ENCODE measurements at places on chromosomes 3 and 15.

GRCh38 chr15:72342385-72342784 lies 22.4 kb upstream of the CELF6 start:
- DNase-seq, result no peak

GRCh38 chr3:63876260-63876659 lies 12.6 kb downstream of the ATXN7 start:
- no peak for DNase-seq

- no peak for DNase-seq
These were observed 175.4 kb downstream of the TBC1D2B start for GRCh38 chr15:77901921-77902750.

GRCh38 chr3:141840737-141841544 lies 35.5 kb upstream of the ATP1B3 start:
- DNase-seq, result no peak

GRCh38 chr3:168612671-168613070 lies 516.9 kb upstream of the GOLIM4 start:
- no peak for DNase-seq

DNA sequence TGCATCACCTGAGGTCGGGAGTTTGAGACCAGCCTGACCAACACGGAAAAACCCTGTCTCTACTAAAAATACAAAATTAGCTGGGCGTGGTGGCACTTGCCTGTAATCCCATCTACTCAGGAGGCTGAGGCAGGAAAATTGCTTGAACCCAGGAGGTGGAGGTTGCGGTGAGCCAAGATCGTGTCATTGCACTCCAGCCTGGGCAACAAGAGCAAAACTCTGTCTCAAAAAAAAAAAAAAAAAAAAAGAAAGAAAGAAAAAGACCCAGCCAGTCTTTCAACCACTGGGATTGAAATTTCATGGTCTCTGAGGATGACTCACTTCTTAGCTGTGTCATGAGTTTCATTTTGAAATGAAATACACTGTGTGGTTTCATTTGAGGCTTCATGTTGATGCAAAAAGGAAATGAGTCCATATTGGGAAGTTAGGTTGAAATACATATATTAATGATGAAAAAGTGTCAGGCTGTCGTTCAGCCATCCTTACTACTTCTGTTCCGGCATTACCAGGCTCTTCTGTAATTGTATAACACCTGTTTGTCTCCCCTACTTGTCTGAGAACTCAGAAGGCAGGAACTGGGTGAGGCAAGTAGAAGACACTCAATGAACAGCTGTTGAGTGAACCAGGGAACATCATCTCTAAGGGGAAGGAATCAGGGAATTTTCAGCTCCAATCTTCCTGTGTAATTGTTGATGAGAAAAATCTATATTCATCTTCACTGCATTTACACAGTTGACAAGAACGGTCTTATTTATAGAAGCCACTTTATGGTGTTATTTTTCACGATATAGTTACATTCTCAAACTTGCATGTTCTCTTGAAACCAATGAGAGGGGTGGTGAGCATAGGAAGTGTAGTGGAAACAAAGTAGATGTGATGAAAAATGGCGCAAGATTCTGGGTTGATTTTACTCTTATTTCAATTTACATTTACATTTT lies 87.4 kb downstream of the NFKBIZ start:
- DNase-seq, result no peak

DNA sequence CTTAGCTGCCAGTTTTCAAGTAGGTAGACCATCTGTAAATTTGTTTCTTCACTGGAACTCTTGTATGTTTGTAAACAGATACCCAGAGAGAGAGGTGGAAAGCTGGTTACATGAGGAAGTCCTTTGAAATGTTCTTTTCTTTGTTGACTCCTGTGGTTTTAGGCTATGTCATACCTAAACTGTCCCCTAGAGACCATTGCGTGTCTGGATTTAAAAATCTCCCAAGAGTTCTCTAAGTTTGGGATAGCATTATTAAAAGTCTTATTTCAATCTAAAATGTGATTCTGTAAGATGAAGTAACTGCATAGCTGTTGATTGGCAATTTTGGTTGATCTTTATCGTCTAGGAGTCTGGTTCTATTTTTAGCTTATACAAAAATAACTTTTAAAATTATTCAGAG lies 127.2 kb downstream of the GHSR start:
- no peak for DNase-seq

GRCh38 chr3:13526626-13526949 lies 22.3 kb upstream of the FBLN2 start:
- no peak for DNase-seq

DNA sequence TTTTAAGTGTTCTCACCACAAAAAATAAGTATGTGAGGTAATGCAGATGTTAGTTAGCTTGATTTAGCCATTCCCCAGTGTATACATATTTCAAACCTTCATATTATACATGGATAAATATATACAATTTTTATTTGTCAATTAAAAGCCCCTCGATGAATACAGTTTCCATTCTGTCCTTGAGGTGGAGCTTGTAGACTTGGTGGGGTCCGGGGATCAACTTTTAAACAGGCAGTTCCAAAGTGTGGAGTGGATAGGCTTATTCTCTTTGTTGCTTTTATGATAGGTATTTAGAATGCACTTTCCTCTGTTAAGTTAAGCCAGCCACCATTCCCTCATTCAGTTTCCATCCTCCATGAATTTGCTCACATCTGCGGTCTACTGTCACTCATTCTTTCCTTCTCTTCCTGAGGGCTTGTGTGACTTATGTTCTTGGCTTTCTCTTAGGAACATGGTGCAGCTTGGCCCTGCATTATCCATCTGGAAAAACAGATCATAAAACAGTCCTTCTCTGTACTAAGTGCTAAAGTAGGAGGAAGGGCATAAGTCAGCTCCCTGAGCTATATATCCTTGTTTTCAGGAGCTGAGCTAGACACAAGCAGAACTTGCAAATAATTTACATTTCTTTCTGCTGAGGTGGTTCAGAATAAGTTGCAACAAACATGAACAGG lies 149.1 kb downstream of the NFKBIZ start:
- no peak for DNase-seq

DNA sequence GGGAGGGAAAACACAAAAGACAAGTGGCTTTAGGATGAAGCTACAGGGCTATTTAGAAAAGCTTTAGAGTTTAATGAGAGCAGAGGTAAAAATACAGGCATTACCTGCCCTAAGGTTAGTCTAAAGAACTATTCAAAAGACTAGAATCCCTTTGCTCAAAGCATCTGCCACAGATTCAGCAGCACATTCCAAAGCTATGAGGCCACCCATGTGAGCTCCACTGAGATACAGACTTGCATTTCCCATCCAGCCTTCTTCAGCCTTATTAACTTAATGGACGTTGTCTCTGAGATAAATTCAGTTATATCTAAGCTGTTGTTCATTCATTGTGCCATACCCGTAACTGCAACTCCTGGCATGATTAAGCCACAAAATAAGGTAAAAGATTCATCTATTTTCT lies 25.4 kb downstream of the CXCR6 start:
- DNase-seq, result no peak

GRCh38 chr3:69762768-69763229 lies 23.5 kb downstream of the MITF start:
- DNase-seq, result no peak

- DNase-seq, result no peak
These were observed 32.9 kb downstream of the CRYGS start for GRCh38 chr3:186511245-186511644.

- DNase-seq, result no peak
These were observed 659 bp upstream of the ARRDC4 start for GRCh38 chr15:97959724-97960363.

GRCh38 chr3:106962993-106963392 lies 414.2 kb upstream of the CCDC54 start:
- no peak for DNase-seq

DNA sequence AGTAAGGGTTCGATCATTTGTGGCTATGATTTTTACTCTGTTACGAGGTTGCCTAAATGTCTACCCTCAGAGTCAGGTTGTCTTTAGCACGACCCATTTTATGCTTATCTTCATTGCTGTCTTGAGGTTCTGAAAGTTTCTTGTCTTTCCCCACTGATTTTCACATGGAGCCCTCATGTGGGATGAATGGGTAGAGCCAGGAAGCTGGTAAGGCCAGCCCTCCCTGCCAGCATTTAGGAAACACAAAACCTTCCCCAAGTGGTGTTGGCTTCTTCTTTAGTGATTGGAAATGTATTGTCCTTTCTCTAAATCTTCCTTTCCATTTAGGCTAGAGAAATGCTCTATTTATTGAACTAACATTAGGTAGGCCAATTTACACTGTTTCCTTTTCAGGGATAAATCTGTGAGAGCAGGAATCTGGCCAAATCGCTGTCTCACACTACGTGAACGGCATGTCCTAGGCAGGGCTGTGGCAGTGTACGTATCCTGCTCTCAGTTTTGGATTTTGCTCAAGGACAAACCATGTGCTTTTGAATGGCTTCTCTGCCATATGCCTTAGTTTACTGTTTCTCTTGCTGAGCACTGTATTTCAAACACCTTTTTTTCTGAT lies 43.7 kb downstream of the MYZAP start:
- DNase-seq, result no peak

GRCh38 chr15:69325456-69325971 lies 26.8 kb downstream of the PAQR5 start:
- DNase-seq, result no peak

DNA sequence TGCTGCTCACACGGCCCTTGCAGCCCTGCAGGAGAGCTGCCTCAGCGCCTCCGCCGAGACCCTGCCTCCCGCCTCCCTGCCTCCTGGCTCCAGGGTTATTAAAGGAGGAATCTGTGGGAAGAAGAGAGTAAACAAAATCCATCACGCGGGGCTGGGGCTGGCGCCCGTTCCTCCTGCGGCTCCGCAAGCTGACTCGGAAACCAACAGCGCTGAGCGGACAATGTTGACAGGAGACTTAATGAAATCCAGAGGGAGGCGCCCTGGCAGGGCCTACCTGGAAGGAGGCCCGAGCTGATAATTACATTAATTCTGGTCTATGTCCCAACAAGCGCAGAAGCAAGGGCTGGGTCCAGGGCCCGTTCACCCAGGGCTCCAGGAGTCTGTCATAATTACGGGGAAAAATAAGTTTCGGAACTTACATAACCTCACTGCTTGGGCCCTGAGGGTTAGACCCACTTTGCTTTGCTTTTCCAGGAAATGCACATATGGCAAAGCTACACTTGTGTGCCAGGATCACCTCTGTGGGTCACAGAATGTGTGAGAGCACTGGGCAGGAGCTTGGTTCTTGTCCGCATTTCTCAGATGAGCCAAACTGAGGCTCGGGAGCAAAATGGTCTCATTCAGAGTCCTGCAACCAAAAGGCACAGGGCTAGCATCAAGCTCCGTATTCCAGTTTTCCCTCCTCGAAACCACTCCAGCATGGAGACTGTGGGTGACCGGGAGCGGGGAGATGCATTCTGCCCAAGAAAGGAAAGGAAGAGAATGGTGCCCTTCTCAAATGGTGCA lies 43.8 kb upstream of the SLC6A6 start:
- no peak for DNase-seq

DNA sequence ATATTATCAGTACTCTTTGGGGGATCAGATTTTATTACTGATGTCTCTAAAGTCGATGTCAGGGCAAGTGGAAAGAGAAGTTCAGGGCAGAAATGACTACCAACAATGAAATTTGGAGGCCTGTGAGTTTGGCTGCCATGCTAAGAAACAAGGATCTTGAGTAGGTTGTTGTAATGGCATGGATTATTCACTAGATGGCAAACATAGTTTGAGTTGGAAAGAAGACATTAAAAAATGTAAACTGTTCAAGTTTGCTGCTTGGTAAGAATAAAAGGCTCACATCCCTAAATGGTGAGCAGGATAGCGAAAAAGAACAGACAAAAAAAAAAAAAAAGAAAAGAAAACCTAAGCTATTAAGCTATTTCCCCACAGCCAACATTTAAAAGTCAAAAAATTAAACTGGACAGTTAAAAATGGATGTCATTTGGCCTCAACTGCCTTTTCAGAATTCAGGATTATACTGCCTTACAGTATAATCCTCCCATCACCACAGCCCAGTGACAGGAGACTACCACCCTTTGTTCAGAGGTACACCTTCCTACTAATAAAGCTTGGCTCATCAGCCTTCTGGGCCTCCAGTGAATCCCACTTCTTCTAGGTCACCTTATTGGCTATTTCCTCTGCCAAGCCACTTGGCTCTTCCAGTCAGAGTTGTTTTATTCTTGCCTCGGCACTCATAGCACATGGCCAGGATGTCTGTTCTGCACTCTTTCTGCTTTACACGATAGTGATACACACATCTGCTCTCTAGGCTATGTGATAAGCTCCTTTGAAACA lies 163.7 kb downstream of the PLD1 start:
- no peak for DNase-seq

DNA sequence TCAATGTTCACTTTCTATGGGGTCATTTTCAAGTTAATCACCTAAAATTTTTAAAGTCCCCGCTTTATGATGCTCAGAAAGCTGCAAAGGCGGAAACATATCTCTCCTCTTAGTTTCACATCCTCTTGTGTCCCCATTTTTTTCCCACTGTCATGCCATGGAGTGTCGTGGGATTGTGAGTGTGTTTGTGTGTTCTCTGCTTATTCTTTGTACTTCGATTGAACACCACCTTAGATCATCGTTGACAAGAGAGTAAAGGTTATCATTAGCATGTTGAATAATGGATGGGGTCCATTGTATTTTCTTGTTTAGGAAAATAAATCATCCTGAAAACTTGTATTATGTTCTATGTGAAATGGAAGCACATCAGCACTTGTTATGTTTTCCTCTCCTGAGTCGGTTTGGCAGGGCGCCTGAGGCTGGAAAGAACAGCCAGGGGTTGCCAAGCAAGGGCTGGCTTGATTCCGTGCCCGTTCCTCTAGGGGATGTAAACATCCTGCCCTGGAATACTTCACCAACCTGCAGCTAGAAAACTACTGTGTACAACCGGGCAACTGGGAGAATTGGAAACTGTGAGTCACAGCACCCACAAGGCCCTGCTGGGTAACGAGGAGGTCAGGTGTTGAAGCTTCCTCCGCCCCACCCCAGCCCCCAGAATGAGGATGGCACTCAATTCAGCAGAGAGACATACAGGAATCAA lies 67.2 kb downstream of the EIF4E3 start:
- no peak for DNase-seq

DNA sequence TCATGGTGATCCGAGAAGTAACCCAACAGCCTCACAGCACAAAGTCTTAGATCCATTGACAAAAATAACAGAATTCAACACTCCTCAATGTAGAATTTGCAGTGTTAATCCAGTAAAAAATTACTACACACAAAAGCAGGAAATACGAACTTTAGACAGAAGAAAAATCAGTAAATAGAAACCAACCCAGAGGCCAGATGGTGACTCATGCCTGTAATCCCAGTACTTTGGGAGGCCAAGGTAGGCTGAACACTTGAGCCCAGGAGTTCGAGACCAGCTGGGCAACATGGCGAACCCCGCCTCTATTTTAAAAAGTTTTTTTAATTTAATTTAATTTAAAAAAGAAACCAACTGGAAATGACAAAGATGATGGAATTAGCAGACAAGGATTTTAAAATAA lies 36.1 kb downstream of the SELENOT start:
- no peak for DNase-seq

All from stimulated activated CD8-positive, alpha-beta memory T cell treated with anti-CD3 and anti-CD28 coated beads, Interleukin-15, amount 100 ng/mL, for 1 hour (primary cell).